Small intestine (tissue), 16 donors: ENCODE measurements at places on chromosomes 1 and 21.

- no peak for DNase-seq
- H3K27ac ChIP-seq: no peak overlapping the region
- no peaks in the 10 kb centered on the region for H3K36me3 ChIP-seq
- H3K4me1 ChIP-seq: no peaks in the 10 kb centered on the region
These were observed 15.9 kb downstream of the SLC27A3 start for GRCh38 chr1:153790966-153791647.

- no peaks in the 10 kb centered on the region for H3K27me3 ChIP-seq
- no peak for DNase-seq
- H3K4me1 ChIP-seq: no peaks in the 10 kb centered on the region
- no peaks in the 10 kb centered on the region for H3K36me3 ChIP-seq
- no peak overlapping the region for H3K4me3 ChIP-seq
- no peak overlapping the region for H3K27ac ChIP-seq
These were observed 13.4 kb downstream of the INSL5 start for GRCh38 chr1:66787641-66788040.

DNA sequence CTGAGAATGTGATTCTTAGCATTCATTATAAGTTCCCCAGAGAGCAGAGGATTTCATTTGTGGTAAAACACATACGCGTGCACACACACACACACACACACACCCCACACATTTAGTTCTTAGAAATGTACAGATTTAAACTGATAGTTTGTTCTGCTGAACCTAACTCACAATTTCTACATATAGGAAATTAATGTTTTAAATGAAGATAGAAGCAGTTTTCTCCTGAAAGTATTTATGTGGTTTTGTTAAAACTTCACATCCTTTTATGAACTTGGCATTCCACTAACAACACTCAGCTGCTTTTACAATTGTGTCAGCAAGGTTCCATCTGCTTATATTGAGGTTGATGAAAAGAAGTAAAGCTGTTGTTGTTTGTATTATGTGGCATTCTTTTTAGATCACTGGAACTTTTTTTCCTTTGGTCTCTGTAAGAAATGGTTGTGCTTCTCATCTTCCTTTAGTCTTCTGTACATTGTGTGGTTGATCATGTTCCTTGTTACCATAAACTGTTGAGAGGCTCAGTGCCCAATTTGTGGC lies 41.6 kb downstream of the AK4 start:
- H3K4me1 ChIP-seq: no peaks in the 10 kb centered on the region
- H3K27me3 ChIP-seq: no peaks in the 10 kb centered on the region
- H3K4me3 ChIP-seq: no peak overlapping the region
- no peak for DNase-seq
- no peaks in the 10 kb centered on the region for H3K36me3 ChIP-seq

DNA sequence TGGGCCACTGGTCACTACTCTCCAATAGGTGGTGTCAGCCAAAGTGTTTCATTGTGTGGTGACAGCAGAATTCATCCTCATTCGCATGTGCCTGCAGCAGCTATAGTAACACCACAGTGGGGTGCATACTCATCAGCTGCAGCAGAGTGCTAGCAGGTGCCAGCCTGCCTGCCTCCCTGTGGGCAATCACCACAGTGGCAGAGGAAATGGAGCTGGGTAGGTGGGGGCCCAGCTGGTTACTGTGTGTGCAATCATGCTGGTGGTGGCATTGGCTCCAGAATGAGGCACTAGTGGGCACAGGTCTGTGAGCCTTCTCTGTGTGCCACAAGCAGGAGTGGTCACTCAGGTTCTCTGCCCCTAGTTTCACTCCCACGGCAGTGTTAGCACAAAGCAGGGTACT lies 579.2 kb downstream of the PTPRC start:
- H3K4me1 ChIP-seq: no peaks in the 10 kb centered on the region
- no peaks in the 10 kb centered on the region for H3K27me3 ChIP-seq
- H3K36me3 ChIP-seq: no peaks in the 10 kb centered on the region
- H3K4me3 ChIP-seq: no peak overlapping the region

DNA sequence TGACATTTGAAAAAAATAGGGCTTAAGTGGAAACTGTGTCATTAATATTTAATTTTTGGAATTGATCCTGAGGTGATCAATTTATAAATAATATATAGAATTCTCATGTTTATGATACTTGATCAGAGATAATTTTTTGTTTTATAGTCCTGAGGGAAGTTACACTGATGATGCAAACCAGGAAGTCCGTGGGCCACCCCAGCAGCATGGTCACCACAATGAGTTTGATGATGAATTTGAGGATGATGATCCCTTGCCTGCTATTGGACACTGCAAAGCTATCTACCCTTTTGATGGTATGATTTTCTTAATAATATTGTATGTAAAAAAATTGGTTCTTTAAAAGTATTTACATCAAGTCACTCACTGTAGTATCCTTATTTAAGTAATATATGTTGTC lies 101.2 kb downstream of the FNBP1L start:
- no peak for DNase-seq
- no peaks in the 10 kb centered on the region for H3K36me3 ChIP-seq
- H3K4me1 ChIP-seq: peaks cover 3% of the 10 kb centered on the region

DNA sequence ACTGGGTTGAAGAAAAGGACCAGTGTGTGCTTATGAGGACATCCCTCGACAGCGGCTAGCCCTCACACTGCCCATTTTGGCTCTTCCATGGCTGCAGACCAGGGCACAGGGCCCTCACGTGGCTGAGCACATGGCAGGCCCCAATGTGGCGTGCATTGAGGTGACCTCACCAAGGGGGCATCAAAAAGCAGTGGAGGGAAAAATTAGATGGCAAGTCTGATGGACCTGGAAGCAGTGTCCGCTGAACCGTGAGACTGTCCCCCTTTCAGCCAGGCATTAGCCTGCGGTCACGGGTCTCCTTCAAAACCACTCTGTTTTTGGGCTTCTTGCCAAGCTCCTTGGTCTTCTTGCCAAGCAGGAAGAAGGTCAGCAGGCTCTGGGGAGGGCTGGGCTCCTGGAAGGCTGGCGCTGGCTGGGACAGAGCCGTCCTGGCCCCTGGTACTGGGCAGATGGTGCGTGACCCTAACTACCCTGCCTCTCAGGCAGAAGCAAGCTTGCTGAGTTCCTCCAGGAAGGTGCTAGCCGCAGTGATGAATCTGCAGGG lies 30.8 kb downstream of the TRIM67 start:
- no peak overlapping the region for H3K27ac ChIP-seq
- no peaks in the 10 kb centered on the region for H3K36me3 ChIP-seq
- DNase-seq: no peak

GRCh38 chr1:167634435-167634834 lies 4.4 kb downstream of the RCSD1 start:
- H3K4me1 ChIP-seq: no peaks in the 10 kb centered on the region
- H3K4me3 ChIP-seq: no peak overlapping the region
- no peaks in the 10 kb centered on the region for H3K36me3 ChIP-seq
- no peak overlapping the region for H3K27ac ChIP-seq
- DNase-seq: no peak

DNA sequence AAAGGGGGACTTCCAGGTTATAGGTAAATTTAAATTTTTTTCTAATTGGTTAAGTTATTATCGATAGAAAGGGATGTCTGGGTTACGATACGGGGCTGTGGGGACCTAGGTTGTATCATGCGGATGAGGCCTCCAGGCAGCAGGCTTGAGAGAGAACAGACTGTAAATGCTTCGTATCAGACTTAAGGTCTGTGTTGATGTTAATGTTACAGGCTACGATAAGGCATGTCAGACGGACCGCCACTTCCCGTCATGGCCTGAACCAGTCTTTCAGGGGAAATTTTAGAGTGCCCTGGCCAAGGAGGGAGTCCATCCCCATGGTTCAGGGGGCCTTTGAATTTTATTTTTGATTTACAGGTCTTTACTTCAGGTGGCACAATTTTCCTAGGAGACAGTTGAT lies 16.7 kb downstream of the ABCG1 start:
- H3K27ac ChIP-seq: no peak overlapping the region
- no peaks in the 10 kb centered on the region for H3K27me3 ChIP-seq
- DNase-seq: no peak
- no peak overlapping the region for H3K4me3 ChIP-seq
- peaks cover 38% of the 10 kb centered on the region for H3K4me1 ChIP-seq

DNA sequence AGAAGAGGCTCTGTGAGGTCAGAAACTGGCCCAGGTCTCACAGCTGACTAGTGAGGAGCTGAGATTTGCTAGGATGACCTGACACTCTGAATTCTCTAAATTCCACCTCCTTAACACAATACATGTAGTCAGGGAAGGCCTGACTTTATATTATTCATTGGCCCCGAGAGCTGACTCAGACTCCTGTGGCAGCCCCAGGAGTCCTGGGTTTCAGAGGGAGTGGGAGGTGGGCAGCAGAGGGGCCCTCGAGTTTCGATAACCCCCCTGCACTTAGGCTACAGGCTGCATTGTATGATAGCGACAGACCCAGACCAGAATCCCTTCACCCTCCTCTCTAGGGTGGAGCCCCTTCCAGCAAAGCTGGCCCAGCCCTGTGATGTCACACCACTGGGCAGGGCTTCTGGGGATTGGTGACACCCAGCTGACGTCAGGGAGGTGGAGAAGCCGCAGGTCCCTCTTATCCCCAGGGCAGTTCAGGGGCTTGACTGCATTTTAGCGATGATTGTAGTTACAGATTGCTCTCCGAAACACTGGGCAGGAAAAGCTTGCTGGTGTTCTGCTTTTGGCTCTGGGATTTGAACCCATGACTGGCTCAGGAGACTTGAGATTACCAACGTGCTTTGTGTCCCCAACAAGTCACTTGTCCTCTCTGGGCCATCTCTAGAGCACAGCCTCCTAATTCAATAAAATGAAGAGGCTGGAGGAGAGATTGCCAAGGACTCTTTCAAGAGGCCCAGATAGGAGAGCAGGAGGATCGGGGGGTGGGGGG lies 17.0 kb upstream of the GPR37L1 start:
- H3K27me3 ChIP-seq: no peaks in the 10 kb centered on the region
- H3K4me1 ChIP-seq: peaks cover 13% of the 10 kb centered on the region
- H3K36me3 ChIP-seq: no peaks in the 10 kb centered on the region
- DNase-seq: peak; percentile 98
- peak overlapping the region; percentile 97 for H3K27ac ChIP-seq
- no peak overlapping the region for H3K4me3 ChIP-seq

GRCh38 chr21:36321325-36322082 lies 1.5 kb downstream of the MORC3 start:
- peak; percentile 33 for DNase-seq
- peak overlapping the region; percentile 92 for H3K27ac ChIP-seq
- no peaks in the 10 kb centered on the region for H3K36me3 ChIP-seq
- no peaks in the 10 kb centered on the region for H3K4me1 ChIP-seq

DNA sequence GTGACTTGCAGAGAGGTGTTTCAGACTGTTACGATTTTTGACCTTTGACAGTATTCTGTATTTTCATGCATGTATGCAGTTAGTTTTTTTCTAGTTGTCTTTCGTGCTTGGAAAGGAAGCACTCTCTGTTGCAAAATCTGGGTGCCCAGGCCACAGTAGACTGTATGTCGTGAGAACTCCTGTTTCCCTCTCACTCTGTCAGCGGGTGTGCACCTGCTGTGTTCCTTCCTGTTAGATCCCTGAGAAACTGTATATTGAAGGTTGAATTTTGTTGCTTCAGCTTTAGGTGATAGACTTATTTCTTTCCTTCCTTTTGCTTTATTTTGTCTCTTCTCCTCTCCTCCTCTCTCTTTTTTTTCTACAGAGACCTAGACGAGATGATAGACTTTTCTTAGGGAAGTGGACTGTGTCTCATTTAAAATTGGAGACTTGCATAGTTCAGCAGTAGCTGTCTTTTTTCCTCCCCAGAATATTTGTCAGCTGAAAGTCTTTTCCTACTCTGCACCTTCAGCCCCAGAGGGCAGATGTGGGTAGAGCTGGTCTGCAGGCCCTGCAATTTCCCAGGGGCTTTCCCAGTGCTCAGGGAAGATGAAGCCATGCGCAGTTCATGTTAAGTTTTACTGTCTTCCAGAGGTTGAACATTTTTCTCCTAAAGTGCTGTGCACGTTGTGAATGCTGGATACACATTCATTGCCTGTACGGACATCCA lies 1.4 kb downstream of the TRAPPC10 start:
- no peaks in the 10 kb centered on the region for H3K27me3 ChIP-seq
- peak overlapping the region; percentile 98 for H3K4me3 ChIP-seq
- H3K4me1 ChIP-seq: no peaks in the 10 kb centered on the region
- peak; percentile 41 for DNase-seq
- H3K36me3 ChIP-seq: peaks cover 2% of the 10 kb centered on the region
